ENCODE measurements at places on chromosomes 16 and 17.

DNA sequence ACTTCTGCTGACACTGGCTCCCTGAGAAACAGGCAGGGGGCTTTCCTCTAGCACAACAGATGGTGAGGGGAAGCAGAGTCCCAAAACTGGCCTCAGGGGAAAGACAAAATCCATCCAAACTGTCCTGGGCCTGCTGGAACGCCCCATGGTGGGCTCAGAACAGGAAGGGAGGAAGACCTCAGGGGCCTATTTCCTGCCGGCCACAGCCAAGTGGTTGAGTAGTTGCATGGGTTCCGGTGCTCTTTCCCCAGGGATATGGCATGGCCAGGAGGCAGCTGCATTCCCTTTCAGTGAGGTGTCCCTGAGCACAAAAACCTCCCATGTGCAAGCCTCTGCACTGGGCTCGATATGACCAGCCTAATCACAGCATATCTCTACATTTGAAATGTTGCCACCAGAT lies 303.0 kb upstream of the IRX5 start:
- no peak for DNase-seq

GRCh38 chr17:4708436-4708835 lies 2.0 kb upstream of the ARRB2 start:
- peak; percentile 17 for DNase-seq

- DNase-seq = no peak
Observed at GRCh38 chr16:72202014-72202413, 30.1 kb upstream of the PMFBP1 start.

DNA sequence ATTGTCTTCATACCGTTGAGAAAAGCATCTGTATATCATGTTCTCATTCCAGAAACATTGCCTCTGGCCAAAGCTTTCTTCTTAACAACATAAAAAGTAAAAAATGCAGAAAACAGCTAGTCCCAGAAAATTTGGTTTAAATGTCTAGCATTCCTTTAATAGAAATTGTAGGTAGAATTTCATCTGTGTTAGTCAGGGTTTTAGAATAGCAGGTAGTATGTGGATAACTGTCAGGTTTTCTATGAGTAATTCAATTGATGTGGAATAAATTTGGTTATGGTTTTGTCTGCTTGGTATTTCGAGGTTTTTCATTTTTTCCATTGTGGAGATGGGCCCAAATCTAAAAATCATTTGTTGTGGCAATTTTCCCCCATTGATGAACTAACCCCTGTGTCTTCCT lies 616.7 kb downstream of the KCNJ2 start:
- DNase-seq = no peak

GRCh38 chr17:35775039-35775438 lies 14.4 kb downstream of the C17orf50 start:
- no peak for DNase-seq

DNA sequence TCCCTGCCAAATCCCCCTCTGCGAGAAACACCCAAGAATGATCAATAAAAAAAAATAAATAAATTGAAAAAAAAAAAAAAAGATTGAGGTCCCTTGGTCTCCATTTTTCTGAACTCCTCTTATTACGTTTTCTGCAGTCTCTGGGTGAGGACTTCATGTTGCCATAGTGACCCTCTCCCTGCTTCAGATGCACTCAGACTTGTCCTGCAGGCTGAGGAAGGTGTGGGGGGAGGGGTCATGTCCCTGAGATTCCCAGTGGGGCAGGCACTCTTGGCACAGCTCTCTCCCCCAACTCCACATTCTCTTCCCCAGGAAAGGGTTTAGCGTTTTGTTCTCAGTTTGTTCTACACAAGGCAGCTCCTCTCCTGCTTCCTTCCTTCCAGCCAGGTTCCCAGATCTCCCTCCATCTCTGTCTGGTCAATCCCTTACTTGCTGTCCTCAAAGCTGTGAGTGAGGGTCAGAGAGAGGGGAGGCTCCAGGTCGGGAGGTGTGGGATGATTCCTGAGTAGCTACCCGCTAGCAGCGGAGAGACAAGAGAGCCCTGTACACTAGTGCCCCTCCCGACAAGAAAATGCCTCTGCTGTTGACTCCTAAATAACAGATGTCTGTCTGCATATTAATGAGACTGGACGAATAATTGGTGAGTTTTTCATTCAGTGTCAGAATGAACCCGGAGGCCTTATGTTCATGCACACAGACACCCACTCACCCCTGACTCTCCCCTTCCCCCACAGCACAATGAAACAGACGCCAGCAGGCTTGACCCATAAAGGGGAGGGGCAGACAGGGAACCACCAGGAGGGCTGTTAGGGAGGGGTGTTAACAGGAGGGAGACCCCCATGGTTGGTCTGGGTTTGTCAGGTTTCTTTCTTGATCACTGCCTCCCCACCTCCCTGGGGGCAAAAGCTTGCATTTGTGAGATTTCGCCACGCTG lies 9.2 kb downstream of the RND2 start:
- DNase-seq = no peak

DNA sequence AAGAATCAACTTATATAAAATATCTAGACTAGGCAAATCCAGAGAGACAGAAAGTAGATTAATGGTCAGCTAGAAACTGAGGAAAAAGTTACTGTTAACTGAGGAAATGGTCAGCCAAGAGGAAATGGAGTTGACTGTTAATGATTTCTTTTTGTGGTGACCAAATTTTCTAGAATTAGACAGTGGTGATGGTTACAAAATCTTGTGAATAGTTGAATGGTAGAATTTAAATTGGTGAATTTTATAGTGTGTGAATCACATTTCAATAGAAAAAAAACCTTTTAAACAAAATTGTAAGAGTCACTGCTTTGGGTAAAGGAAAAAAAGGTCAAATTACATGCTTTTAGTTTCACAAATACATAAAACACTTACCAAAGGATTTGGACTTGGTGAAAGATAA lies 30.0 kb downstream of the APPBP2 start:
- DNase-seq = no peak

DNA sequence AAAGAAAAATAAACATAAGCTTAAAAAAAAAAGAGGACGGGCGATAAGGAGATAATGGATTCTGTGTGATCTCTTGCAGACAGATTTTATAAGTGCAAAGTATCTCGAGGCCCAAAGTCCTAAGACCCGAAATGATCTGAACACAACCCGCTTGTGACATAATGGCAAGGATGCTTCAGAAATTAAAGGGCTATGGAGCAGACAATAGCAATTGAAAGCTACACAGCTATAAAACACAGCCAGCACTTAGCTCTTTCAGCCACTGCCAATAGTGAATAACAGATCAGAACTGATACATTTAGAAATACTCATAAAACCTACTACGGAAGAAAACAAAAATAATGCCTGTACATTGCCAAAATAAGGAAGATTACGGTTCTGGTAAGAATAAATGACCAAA lies 117.5 kb downstream of the ZFHX3 start:
- no peak for DNase-seq

DNA sequence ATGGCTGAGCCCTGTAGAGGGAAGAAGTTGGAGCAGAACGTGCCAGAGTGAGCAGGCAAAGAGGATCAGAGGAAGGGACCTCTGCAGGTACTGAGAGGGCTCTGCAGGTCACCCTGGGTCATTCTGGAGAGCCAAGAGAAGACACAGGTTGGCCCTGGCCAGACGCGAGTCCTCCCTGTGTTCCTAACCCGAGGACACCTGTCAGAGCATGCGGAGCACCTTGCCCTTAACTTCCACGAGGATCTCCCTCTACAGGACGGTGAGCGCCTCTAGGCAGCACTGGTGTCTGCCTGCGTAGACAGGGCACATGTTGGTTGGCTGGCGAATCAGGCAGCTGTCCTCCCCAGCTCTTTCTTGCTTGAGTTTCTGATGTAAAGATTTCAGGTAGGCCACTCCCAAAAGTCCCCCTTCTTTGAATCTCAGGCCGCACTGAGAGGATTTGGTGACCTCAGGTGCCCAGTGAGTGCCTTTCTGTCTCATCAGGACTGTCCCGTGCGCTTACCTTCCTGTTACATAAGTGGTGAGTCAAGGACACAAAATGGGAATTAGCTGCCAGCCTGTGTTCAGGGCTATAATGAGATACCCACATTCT lies 45.3 kb downstream of the MPRIP start:
- no peak for DNase-seq

GRCh38 chr17:7102421-7102820 lies 12.2 kb downstream of the ASGR2 start:
- DNase-seq = no peak

DNA sequence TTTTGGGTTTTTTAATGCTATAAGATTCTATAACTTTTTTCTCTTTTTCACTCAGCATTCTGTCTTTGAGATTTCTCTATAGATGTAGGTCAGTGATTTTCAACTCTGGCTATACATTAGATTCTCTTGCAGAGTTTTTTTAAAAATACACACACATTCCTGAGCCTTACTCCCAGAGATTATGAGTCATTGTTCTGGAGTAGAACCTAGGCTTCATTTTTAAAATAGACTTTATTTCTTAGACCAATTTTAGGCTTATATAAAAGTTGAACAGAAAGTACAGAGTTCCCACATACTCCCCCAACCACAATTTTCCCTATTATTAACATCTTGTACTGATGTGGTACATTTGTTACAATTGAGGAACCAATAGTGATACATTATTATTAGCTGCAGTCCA lies 63.3 kb downstream of the CYB561 start:
- no peak for DNase-seq

DNA sequence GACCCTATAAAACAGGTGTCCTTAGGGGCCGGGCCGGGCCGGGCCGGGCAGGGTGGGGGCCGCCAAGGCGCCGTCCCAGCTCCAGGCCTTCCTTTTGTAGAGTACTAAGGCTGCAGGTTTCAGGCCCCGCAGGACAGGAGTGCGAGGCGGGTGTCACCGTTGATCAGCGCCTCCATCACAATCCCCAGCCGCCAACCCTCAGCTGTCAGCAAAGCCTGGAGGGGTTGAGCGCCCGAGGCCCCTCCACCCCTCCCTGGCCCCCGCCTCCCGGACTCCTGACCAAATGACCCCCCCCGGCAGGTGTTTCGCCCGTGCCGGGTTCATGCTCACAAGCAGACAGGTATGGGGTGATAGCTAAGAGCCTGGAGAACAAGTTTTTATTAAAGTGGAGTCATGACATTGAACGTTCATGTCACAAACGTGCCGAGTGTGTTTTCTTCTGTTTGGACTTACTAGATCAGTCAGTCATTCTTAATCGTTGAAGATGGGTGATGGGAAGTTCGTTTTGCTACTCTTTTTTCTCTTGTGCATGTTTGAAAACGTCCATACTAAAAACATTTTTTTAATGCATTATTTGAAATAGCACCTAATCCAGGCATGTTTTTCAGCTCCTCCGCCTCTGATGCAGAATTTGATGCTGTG lies 534 bp downstream of the ARL2BP start:
- no peak for DNase-seq

DNA sequence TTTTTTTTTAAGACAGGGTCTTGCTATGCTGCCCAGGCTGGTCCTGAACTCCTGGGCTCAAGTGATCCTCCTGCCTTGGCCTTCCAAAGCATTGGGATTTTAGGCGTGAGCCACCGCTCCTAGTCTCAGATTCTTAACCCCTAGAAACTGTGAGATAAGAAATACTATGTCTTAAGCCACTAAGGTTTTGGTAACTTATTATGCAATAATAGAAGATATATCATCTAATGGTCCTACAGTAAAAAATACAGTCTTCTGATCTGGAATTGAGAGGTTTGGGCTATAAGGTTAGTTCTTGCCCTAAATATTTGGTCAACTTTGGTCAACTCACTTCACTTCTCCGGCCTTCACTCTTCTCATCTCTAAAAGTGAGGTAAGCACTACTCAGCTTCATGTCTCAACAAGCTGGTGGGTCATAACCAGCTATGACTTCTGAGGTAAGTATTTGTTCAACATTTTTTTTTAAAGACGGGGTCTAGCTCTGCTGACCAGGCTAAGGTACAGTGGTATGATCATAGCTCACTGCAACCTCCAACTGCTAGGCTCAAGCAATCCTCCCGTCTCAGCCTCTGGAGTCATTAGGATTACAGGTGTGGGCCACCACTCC lies 14.7 kb downstream of the RAD51D start:
- DNase-seq = no peak

- no peak for DNase-seq
Observed at GRCh38 chr17:67829331-67829730, 4.0 kb downstream of the BPTF start.

DNA sequence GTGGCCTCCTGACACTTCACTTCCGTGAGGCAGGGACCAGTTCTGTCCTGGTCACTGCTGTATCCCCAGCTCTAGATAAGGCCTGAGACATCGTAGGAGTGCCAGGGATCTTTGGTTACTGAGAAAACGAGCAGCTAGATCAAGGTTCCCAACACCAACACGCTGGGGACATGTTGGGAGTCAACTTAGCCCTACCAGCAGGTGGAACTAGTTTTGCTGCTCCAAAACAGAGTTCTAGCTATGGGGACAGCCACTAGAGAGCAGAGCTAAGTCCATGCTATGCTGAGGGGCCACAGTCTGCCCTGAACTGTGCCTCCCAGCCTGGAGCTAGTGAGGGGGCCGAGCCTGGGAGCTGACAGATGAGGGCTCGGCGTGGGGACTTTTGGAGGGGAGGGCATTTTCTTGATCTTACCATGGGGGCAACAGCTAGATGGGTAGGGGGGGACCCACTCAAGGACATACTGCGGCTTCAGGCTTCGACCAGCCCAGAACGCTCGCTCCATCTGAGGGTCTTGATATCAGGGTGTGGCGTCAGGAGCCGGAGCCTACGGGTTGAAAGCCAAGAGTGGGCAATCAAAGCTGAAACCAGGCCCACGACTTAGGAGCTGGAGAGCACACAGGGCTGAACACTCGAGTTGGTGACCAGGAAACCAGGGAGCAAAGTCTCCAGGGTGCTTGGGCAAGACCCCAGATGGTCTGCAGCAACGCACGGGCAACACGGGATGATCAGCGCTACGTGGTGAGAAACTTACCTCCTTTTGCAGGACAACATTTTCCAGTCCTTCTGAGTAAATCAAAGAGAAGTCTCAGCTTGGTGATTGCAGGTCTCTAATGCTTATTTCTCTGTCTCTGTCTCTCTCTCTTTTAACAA lies 13.4 kb downstream of the SNX20 start:
- DNase-seq = no peak

- no peak for DNase-seq
Observed at GRCh38 chr16:65779201-65779600, 587.3 kb upstream of the CDH5 start.

- no peak for DNase-seq
Observed at GRCh38 chr16:20648436-20648835, 49.0 kb downstream of the ACSM1 start.

GRCh38 chr16:27829975-27830374 lies 233.5 kb downstream of the GSG1L start:
- DNase-seq = no peak

- no peak for DNase-seq
Observed at GRCh38 chr17:81277946-81278693, 17.0 kb downstream of the SLC38A10 start.

- DNase-seq = no peak
Observed at GRCh38 chr16:12589676-12590075, 214.0 kb downstream of the CPPED1 start.

GRCh38 chr16:67423015-67423414 lies 6.7 kb upstream of the ZDHHC1 start:
- no peak for DNase-seq

DNA sequence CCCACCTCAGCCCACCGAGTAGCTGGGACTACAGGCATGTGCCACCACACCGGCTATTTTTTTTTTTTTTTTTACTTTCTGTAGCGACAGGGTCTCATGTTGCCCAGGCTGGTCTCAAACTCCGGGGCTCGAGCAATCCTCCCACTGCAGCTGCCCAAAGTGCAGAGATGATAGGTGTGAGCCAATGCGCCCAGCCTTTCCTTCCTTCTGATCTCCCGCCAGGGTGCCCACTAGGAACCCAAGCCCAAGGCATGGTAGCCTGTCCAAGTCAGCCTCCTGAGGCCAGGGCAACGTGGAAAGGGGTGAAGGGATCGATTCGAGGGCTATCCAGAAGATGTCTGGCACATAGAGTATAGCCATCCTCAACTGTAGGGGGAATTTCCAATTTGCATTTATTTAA lies 9.6 kb upstream of the CREBBP start:
- no peak for DNase-seq

GRCh38 chr16:27690608-27691007 lies 140.7 kb downstream of the KATNIP start:
- DNase-seq = no peak
